MG63 (cell line): ENCODE measurements at places on chromosomes 1 and 21. TPM values are rescaled to one million over a fixed set of nuclear protein-coding genes. Genes with fewer than 3 reads are reported as not detected.
A peak's percentile ranks its signal among the peaks of the same experiment; 100 is the strongest.

GRCh38 chr21:35525443-35525842 is 476.3 kb upstream of the RUNX1 start:
- no peak for DNase-seq

DNA sequence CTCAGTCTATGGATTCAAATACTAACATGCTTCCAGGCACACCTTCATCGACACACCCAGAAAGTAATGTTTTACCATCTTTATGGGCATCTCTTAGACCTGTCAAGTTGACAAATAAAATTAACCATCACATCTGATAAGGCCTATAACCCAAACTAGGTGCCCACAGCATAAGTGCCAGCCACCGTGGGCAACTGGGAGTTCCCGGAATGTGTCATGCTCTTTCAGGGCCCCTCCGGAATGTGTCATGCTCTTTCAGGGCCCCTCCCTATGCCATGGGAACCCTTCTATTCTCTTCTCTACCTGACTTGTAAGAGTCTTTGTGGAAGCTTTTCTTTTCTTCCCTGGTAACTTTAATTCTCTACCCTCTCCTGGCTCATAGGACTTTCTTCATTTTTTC is 26.6 kb downstream of the KRTAP24-1 start:
- no peak for DNase-seq

DNA sequence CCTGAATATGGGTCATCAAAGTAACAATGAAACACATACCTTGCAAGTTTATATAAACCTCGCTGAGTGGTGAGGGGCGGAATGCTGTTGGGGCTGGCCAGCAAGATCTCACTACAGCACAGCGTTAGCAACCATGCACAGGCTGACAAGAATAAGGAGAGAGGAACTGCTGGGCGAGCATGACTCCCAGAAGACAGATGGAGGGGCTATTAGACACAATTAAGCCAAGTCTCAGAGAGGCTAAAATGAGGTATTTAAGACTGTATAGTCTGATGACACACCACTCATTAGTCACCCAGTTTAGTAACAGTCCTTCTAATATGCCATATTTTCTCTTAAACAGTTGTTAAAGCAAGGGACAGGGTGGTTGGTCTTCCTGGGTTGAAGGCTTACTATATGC is 340.2 kb upstream of the NR5A2 start:
- DNase-seq, result no peak

GRCh38 chr1:26280333-26281042 is 602 bp downstream of the SH3BGRL3 start:
- peak; percentile 70 for DNase-seq

GRCh38 chr1:108556066-108556465 is 3.8 kb upstream of the EEIG2 start:
- DNase-seq, result no peak

GRCh38 chr1:212235857-212236256 is 49.4 kb upstream of the PPP2R5A start:
- no peak for DNase-seq

LZIC gene
- 40.3 and 47.6 TPM in 2 replicates for total RNA-seq

DNA sequence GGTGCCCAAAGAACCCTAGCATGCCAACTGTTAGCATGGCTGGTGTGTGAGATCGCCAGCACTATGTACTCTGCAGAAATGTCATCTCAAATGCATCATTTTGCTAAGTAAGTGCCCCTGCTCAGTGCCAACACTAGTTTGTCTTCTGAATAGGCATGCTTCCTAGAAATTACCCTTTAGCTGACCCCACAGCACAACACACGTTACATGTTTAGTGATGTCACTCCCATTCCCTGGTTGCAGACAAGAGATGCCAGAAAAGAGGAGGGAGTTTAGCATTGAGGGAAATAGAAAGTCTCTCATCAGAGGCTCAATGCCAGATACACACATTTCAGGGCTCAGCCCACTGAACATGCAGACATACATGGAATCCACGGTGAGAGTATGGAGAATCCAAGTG is 9.3 kb upstream of the ST6GALNAC3 start:
- DNase-seq, result no peak

DNA sequence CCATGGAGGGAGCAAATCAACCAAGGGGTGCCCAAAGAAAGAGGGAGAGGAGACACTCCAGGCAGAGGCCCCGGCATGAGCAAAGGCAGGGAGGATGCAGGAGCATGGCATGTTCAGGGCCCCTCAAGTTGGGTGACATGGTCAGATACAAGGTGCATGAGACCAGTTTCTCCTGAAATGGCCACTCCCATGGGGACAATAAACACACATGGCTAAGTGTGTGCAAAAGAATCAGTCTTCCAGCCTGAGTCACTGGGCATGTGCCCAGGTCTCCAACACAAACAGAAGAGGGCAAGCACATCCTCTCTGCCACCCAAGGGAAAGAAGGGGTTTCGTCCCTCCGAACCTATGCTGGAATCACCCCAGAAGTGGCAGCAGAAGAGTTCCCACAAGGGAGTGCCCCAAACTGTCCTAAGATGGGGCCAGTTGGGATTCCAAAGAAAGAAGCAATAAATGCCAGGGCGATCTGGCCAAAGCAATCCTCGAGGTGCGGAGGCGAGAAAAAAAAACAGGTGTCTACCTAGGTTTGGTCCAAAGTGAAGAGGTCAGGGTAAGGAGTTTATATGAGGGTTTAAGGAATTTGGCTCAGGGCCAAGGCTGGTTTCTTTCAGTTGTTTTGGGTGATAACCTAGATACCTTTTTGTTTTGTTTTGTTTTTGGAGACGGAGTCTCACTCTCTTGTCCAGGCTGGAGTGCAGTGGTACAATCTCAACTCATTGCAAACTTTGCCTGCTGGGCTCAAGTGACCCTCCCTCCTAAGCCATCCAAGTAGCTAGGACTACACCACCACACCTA is 13.2 kb downstream of the CASP9 start:
- peak; percentile 64 for DNase-seq

DNA sequence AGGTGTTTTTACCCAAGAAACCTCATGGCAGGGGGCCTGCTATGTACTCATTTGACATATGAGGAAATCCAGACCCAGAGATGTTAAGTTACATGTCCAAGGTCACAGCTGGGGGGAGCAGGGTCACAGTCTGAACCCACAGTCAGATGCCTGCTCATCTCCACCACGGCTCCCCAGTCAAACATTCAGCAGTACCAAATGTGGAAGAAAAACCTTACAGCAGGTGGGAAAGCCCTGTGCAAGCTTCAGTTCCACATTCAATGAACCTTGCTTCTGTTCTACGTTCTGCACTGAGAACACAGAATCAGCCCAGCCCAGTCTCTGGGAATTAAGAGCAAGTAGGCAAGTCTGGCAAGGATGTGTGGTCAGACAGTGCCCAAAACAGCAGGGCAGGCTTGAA is 35.2 kb downstream of the LRP8 start:
- no peak for DNase-seq

DNA sequence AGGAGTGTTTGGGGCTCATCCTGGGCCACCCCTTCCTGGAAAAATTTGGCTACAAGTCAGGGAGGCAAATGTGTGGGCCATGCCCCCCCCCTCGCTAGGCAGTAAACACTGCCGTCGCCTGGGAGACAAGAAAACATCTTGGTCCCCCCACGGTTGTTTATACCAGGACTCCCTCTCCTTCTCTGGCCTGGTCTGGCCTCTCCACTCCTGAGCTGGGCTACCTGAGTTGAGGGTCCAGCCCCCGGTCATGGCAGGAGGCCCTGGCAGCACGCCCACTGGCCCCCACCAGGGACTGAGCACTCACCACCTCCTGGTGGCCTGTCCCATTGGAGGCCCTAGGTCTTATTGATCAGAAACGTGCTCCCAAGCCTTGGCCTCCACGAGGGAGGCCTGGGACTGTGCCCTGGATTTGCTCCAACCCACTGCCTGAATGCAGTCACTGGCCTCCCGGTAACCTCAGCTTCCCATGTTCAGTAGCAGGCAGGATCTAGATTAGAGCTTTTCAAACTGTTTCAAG is 15.8 kb downstream of the KCNQ4 start:
- DNase-seq, result peak; percentile 51

DNA sequence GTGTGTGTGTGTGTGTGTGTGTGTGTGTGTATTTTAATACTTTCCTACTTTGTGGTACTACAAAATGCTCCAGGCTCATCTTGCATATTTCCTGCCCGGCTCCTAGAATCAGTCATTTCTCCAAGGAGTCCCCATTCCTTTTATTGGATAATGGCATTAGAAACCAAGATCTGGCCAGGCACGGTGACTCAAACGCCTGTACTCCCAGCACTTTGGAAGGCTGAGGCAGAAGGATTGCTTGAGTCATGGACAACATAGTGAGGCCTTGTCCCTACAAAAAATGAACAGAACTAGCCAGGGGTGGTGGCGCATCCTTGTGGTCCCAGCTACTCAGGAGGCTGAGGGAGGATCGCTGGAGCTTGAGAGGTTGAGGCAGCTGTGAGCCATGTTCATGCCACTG is 20.3 kb downstream of the EPB41 start:
- DNase-seq, result peak; percentile 18

DNA sequence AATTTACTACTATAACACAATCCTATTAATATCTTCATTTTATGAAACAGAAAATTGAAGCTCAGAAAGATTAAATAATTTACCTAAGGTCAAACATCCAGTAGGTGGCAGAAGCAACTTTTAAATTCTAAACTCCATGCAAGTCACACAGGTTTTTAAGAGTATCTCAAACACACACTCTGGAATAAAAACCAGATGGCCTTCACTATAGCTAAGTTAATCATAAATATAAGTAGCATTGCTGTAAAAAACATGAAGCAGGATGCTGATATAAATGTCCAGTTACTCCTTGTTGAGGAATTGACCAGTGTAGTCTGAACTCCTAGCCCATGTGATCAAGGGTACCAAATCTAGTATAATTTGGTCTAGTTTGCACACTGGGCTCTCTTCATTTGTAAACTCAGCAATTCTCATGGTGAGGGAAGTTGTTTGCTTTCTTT is 9.4 kb upstream of the FMO3 start:
- DNase-seq, result no peak

DNA sequence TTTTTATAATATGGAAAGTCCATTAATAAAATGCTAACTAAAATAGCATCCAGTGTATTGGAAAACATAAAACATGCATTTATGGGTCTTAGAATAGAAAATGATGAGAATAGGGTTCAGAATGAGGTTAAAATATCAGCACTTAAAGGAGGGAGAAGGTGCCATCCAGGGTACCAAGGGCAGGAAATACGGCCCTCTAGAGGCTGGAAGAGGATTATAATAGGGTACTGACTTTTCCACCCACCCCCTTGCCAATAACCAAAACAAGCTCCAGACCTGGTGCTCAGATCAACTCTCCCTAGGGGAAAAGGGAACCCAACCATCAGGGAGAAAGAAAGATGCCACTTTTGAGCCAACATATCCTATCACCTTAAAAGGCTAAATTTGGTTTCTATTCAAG is 26.7 kb downstream of the ASTN1 start:
- DNase-seq, result no peak

ATP1A4 gene
- not detected in 2 replicates for total RNA-seq

- DNase-seq, result peak; percentile 11
Observed at GRCh38 chr1:180785291-180785690, 127.4 kb upstream of the KIAA1614 start.

FAM163A gene
- not detected in 2 replicates for total RNA-seq

ZBTB18 gene
- 4.4 and 6.8 TPM in 2 replicates for total RNA-seq

DNA sequence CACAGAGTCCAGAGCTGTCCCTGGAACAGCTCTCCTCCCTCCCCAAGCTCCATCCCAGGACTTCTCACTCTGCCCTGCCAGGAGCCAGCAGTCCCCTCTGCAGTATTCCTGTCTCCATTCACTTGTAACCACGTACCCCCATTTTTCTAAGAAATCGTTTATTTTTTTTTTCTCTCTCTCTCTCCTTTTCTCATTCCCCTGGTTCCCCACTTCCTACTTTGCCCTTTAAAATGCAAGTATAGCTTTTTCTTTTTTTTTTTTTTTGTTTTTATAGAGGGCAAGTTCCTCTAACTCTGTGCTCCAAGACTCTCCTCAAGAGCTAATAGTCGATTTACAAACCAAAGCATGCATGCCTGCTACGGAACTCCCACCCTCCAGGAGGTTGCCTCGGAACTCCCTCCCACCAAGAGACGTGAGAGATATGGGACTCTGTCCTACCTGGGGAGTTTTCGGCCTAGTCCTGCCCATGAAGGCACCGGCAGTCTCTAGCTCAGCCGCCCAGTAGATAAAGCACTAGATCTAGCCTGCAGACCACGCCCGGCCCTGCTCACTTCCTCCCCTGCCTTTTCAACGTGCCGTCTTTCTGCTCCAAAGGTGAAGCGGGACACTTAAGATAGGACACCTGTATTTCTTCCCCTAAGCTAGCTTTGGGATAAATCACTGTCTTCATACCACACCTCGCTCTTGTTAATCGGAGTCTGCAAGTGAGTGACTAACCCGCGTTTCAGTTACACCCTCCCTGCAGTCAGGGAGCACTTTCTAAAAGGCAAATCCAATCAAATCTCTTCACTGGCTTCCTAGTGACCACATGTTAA is 27.7 kb downstream of the TNFRSF9 start:
- no peak for DNase-seq

DNA sequence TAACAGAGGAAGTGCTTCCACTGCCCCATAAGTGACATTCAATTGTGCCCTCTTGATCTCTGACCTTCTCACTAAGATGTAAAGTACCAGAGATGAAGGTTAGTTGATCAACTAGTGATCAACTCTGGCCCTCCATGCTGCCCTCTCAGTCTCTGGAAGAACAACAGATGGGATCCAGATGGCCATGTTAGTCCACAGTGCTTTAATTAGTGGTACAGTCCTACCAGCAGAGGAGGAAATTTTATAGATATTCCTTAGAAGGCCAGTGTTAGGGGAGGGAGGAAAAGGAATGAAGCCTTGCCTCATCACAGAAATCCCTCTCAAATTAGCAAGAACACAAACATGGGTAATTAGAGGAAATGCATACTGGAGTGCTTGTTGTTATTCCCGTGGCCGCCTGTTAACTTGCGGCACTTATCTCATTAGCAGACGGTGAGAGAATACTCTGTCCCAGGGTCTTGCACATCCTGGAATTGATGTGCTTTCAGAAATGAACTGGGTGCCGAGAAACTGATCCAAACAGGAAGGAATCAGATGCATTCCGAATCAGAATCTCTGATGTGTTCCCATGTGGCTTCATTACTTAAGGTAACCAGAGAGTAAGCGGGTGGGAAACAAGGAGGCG is 91.1 kb upstream of the RGS4 start:
- no peak for DNase-seq

DNA sequence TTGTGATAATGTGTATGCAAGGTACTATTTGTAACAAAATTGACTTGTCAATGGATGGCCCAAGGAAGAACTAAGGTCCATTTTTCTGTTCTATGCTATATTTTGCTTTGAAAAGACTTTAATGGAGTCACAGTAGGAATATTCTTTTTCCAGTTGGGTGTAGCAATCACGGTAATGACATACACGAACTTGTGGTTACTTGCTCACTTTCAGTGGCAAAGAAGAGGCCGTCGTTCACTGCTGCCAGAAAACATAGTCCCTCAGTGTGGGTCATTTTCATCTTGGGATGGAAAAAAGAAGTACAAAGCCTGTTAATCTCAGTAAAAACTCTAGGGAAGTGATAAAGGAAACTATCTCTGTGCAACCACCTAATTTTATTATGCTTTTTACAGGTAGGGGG is 47.8 kb upstream of the LAMC2 start:
- no peak for DNase-seq

NECTIN4 gene
- not detected in 2 replicates for total RNA-seq

GRCh38 chr1:12229835-12230548 is at the start of gene VPS13D:
Gene VPS13D, plus strand, starts transcription at chr1:12230030. Its CDS starts 4,237 bp downstream, at chr1:12234267.
- DNase-seq, result peak; percentile 78

GRCh38 chr1:179883040-179883744 is 1.1 kb downstream of the TOR1AIP1 start:
- no peak for DNase-seq
